ENCODE measurements at places on chromosomes 3 and 15.

- no peak for DNase-seq
These were observed 3.0 kb upstream of the CALML4 start for GRCh38 chr15:68208136-68208535.

DNA sequence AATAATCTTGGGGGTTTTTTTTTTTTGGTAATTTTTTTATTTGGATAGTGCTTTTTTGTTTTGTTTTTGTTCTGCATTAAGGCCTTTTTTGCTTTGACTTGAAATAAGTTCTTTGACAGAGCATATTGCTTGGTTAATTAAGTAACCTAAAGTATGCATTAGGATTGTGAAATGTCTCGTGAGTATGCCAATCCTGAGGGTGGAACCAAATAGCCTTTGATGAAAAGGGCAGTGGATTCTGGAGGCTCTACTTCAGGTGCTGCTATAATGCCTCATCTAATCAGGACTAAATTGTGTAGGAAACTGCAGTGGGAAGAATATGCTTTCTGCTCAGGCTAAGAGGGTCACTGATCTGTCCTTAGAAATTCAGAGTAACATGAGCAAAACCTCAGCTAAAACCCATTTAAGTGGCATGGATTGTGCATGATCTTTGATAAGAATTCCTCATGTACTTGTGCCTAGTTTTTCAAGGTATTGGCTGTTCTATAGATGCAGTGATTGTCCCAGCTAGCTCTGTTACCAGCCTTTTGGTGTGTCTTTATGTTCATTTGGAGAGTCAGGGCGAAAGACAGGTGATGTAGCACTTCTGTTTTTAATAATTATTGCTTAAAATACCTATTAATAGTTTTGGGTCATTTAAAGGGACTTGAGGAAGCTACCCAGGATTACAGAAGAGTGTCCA lies 15.4 kb downstream of the CDV3 start:
- no peak for DNase-seq

DNA sequence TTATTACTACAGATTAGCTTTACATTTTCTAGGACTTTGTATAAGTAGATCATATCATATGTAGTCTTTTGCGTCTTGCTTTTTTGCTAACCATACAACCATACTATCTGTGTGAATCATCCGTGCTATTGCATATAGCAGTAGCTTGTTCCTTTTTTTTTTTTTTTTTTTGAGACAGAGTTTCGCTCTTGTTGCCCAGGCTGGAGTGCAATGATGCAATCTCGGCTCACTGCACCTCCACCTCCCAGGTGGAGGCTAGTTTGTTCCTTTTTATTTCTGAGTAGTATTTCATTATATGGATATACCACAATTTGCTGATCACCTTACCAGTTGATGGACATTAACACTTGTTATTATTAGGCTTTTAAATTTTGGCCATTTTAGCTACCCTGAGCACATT lies 54.5 kb upstream of the TBL1XR1 start:
- peak; percentile 10 for DNase-seq

GRCh38 chr15:60374628-60375081 lies 23.1 kb downstream of the ANXA2 start:
- DNase-seq = no peak

DNA sequence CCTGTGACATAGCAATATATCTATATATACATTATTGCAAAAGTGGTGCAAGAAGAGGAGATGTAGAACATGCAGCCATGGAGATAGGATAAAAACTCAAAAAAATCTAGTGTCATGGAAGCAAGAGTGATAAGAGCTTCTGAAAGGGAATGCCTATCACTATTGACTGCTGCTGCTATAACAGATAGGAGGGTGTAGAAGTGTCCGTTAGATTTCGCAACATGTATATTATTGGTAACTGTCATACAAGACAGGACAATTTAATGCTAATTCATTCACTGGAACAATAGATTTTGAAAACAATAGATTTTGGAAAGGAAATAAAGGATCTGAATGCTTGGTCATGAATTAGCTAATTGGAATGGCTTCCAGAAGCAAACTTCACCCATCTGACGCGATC lies 224.5 kb downstream of the ZNF385D start:
- no peak for DNase-seq

DNA sequence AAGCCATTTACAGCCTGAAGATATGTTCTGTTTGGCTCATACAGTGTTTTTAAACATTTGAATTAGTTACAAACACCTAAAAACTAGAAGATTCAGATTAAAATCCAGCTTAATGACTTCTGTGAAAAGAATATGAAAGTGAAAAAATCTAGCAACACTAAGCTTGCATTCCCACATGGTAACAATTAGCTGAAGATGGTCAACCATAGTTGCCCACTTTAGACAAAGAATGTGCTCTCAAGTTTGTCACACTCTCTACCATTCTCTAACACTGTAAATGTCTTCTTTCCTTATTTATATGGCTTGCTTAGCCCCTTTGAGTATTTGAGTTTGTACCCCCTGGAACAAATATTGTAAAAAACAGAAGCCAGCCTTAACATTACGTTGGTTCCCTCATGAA lies 32.7 kb downstream of the HDGFL3 start:
- no peak for DNase-seq

DNA sequence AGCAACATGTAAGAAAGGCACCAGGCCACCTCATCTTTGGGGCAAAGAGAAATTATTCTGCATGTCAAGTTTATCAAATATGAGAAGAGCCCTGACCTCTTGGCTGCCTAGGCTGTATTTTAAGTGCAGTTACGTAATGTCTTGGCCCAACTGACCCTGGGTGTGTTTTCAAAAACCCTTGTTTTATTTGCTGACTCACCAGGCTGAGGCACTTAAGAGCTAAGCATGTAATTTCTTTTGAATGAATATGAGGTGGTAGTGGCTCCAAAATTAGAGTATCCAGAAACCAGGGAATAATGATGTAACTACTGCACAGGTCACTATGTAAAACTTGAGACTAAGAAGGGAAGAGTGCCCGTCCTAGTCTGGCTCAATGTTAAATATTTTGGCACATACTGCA lies 24.3 kb downstream of the PGPEP1L start:
- no peak for DNase-seq

DNA sequence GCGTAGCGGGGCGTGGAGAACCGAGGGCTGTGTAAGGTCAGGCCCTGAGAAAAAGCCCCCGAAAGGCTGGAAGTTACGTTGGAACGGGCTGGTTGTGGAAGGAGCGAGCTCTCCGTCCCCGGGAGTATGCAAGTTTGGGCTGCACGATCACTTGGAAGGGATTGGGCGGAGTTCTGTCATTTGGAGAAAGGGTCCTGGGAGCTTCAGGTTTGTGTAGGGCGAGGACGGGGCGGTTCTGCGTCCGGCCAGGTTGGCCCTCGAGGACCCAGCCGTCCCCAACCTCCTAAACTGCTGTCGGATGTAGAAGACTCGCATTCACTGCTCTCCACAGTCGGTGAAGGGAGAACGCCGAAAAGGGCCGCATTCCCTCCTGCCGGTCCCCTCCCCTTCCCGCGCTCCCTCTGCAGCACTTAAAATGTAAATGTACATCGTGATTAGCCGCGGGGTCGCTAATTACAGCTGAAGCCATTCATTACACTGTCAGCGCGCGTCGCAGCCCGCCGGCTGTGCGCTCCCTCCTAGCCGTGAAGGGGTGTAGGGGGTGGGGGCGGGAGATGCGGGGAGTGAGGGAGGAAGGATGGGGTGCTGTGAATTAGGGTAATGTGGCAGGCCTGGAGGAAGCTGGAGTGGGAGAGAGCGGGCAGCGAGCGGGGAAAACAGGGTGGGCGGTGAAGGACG lies 2.5 kb upstream of the RPP25 start:
- no peak for DNase-seq

GRCh38 chr3:184663756-184664155 lies 48.1 kb downstream of the MAGEF1 start:
- no peak for DNase-seq

DNA sequence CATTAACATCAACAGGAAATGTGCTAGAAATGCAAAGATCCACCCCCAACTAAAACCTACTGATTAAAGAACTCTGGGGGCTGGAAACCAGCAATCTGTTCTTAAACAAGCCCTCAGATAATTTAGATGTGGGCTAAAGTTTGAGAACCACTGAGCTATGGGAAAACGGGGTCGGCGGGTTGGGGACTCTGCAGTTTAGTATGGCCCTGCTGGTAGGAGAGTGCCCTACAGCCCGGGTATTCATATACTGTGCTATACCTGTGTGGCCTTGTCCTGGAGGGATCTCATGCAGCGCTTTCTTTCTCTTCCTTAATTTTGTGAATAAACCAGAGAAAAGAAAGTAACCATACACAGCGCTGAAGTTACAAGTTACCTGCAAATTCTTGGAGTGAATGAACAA lies 189.7 kb upstream of the GBE1 start:
- no peak for DNase-seq

DNA sequence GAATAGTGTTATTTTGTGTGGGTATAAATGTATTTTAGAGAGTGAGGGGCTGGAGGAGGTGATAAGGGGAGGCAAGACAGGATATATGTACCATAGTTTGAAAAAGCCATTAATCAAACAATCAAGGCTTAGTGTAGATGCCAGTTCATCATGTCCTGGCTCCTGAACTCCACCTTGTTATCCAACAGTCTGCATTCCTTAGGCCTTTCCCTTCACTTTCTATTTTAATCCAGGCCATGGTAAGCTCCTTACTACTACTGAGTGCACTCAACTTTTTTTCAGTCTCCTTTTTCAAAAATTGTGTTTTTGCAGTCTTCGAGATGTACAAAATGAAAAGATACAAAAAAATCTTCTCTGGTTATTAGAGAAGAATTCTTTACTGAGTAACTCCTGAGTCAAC lies 700.5 kb upstream of the NAALADL2 start:
- DNase-seq = no peak

DNA sequence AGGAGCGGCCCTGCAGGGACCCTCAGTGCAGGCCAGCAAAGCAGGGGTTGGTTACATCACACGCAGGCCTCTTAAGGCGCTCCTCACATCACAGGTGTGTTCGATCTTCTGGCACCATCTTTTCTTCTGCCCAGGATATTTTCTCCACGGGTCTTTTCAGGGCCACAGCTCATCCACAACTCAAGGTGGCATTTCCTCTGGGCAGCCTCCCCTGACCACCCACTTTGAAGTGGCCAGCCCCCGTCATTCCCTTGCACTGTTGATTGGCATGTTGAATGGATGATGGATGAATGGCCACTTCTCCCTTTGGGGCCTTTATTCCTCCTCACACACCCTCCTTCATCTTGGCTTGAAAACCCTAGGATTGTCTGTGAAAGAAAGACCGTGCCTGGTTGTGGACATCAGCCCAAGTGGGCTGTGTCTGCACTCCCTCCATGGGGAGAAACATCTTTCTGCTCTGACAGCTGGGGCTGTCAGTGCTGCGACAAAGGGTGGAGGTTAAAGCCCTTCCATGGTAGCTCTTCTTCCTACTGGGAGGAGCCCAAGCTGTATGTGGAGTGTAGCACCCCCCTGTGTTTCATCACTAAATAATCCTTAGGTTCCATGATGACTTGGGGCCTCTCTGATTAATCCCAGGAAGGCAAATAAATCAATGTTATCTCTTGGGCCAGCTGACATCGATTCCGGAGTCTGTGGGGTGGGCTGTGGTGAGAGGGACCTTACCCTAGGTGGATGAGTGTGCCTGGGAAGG lies 102.5 kb downstream of the EPHB1 start:
- no peak for DNase-seq

DNA sequence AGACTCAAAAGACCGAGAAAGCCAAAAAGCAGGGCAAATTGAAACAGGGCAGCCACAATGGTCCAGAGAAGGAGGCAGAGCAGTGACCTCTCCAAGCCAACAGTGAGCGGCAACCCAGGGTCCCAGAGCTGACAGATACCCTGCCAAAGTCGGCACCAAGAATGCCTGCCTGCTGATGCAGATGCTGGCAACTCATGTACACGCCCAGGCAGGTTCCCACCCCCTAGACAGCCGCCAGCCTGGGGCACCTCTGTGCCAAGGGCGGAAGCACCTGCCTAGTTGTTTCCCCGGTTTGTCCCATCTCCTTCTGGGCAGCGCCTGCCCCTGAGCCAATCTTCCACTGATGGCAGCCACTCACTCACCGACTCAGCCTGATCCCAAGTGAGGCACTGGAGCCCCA lies 22.1 kb downstream of the KLHL25 start:
- no peak for DNase-seq

DNA sequence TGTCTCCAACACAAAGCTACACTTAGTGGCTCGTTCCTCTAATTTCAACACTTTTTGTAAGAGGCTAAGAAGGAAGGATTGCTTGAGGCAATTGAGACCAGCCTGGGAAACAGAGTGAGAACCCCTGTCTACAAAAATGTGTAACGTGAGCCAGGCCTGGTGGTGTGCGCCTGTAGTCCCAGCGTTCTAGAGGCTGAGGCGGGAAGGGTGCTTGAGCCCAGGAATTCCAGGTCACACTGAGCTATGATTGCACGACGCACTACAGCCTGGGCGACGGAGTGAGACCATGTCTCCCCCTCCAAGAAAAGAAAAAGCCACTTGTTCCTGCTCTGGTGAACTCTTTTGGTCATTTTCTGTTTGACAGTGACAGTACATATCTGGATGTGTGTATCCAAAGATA lies 127.9 kb downstream of the GABRB3 start:
- no peak for DNase-seq

DNA sequence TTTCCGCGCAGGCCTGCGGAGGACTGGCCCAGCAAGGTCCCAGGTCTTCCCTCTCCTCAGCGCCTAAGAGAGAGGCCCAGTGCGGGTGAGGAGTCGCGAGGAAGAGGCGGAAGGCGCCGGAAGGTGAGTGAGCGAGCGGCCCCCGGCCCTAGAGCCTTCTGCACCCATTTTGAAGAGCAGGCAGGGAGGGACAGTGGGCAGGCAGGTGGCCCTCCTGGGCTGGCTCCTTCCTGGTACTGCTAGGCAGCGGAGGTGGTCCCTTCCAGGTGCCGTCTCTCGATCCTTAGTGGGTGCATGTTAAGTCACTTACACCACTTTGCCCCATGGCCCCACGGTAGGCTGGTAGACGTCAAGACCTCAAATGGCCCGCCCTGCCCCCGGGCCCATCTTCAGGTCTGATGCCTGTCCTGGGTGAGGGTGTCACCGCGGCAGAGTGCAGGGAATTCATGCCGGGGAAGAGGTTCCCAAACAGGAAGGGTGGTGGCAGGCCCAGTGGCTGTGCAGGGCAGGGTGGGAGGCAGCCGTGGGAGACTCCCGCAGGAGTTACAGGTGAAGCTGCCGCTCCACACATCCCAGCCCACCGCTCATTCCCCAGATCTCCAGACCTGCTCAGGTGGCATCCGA lies 14.4 kb downstream of the PAK6 start:
- no peak for DNase-seq

- no peak for DNase-seq
These were observed 250.1 kb downstream of the DIPK2A start for GRCh38 chr3:144221761-144222160.

DNA sequence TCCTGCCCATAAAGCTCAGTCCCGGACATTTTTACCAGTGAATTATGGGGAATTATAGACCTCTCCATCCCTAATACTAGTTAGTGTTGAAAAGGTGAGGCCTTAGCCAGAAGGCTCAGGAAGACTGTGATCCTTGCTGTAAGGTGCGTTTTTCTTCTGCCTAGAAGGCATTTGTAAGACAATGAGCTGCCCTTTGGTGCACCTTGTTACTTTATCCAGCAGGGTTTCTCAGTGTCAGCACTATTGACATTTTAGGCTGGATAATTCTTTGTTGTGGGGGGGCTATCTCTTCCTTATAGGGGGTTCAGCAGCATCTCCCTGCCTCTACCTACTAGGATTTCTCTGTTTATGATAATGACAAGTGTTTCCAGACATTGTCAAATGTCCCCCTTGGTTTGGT lies 108.1 kb upstream of the ABHD17C start:
- DNase-seq = no peak
